ENCODE measurements at places on chromosomes 1 and 21.

DNA sequence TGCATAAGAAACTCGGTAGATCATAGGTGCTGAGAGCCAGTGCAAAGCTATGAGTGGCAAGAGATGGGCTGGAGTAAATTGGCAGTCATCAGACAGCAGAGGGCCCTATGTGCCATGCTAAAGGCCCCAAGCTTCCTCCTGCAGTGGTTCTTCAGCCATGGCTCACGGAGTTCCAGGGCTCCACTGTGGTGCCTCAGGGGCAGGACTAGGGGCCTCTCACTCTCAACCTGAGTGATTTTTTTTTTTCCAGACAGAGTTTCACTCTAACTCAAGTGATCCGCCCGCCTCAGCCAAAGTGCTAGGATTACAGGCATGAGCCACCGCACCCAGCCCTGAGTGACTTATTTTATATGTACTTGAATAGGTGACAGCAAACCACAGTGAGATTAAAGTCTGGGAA is 10.4 kb upstream of the GJA8 start:
- no peak for DNase-seq

GRCh38 chr1:181310560-181310959 is 172.8 kb upstream of the CACNA1E start:
- DNase-seq = no peak

DNA sequence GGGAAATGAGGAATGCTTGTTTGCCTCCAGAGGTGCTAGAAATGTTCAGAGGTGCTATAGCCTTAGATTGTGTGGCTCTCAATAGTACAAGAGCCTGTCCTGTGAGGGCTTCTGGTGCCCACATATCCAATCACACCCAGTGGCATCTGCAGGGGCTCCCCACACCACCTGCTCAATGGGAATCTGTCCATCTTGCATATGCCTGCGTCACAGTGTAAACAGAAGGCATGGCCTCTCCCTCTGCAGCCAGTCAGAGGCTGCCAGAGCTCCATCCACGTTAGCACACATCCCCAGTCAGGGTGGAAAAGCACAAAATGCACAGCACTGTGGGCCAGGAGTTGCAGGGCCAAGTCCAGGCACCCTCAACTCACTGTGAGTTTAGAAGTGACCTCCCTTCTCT is 113.6 kb upstream of the GRIK3 start:
- DNase-seq = no peak

DNA sequence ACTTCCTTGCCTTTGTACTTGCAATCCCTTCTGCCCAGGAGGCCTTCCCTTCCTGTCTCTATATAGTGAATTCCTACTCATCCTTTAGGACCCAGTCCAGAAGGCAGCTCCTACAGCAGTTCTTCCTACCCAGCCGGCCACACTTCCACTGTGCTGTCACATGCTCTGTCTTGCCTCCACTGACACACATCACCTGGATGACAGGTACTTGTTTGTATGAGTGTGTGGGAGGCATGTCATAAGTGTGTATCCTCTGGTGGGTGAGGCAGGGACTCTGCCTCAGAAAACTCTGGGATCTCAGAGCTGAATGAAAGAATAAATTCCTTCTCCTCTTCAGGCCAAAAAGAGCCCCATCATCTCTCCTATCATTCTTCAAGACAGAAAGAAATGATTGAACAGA is 5.1 kb upstream of the OSCP1 start:
- no peak for DNase-seq

DNA sequence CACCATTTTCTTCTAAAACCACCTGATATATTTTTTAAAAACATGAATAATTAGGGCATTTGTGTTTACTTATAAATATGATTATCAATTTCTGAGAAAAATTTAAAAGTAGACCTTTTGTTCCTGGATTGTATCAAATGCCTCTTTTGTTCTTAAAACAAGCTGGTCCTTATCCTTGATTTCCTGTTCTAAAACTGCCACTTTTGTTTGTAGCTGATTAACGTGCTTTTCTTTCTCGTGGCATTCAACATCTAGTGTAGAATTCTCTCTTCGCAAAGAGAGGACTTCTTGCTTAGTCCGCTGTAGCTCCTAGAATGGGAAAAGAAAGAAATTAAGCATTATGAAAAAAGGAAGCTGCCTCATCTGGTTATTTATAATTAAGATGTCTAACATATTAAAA is 25.0 kb downstream of the SASS6 start:
- DNase-seq = no peak

DNA sequence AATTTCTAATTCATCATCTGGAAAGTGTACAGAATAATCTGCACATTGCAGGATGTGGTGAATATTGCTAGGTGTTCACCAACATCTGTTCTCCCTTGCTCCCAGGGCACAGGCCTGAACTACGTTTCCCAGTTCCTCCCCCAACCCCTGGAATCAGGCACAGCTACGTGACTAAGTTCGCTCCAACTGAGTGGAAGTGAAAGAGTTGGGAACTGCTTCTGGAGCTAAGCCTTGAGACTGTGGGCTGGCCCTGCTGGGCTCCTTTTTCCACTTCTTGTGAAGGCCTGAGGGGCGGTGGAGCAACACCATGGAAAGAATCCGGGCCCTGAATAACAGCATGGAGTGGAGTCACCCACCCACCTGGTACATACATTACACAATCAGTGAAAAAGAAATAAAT is 534.6 kb downstream of the SMYD3 start:
- no peak for DNase-seq

- DNase-seq = no peak
Observed at GRCh38 chr1:79264285-79264684, 257.8 kb upstream of the ADGRL4 start.

- no peak for DNase-seq
Observed at GRCh38 chr1:116476321-116476720, 94.5 kb downstream of the CD58 start.

DNA sequence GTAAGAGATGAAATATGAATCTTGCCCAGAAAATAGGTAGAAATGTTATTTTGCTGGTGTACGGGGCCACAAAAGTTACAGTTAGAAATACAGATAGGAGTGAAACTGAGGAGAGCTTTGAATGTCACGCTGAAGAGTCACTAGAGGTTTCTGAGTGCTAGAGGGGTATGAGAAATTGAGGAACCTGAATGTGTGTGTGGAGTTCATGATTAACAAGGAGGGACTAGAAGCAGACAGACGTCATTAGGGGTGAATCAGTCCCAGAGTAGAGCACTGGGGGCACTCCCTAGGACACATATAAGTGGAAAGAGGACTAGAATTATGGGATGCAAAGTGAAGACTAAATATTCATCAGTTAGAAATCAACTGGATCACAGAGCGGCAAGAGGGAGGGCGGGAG is 188.9 kb upstream of the MAP1LC3C start:
- no peak for DNase-seq

GRCh38 chr1:1755426-1755825 is 22.8 kb downstream of the NADK start:
- no peak for DNase-seq

DNA sequence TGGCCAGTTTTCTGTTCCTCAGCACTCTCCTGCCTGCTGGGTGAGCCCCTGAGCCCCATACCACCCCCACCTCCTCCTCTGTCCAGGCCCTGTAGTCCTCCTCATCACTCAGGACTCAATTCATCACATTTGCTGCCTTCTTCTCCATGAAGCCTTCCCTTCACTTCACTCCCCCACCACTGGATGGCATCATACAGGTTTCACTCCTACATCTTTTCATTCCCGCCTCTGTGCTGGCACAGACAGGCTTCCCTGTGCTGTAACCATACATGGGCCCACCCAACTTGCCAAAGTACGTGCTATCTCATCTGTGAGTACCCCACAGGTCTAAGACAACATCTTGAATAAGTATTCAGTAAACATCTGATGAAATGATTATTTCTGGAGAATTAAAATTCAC is 56.9 kb downstream of the SLC45A1 start:
- peak; percentile 28 for DNase-seq

DNA sequence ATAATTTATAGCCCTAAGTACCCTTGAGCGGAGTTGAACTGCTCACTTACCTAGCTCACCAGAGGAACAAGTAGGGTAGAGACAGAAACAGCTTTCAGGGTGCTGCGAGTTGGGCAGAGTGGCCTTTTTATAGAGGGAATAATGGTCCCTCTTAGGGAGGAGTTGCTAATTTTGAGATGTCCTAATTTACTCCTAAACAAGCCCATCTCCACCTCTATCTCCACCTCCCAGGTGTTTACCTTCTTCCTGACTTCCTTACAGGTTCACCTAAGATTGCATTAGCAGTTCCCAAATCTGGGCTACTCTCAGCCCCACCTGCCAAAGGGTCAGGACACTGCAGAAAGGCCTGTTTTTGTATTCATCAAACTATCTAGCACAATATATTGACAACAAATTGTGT is at the start of gene HRNR:
HRNR (minus strand) TSS at position 101 of the 400 bp plus-strand sequence. CDS start 940 bp downstream, outside the sequence.
- no peak for DNase-seq

All from activated naive CD4-positive, alpha-beta T cell treated with Interleukin-2 at 50 U/mL for 16 hours (primary cell).